Activated gamma-delta T cell treated with anti-CD3 and anti-CD28 coated beads, Interleukin-2, amount 50 U/mL, for 16 hours (primary cell): ENCODE measurements at places on chromosomes 12 and 14.

DNA sequence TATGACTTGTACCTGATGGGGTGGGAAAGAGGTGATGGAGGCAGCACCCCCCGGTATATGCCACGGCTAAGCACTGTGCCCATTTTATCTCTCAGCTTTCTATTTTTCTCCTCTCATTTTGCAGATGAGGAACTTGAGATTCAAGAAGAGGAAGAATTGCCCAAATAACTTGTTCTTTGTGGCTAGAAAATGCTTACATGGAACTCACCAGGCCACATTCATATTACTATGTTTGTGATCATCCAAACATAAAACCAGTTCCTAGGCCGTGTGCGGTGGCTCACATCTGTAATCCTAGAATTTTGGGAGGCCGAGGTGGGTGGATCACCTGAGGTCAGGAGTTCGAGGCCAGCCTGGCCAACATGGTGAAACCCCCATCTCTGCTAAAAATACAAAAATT, 14.5 kb upstream of the PSMD9 start:
- DNase-seq: no peak

DNA sequence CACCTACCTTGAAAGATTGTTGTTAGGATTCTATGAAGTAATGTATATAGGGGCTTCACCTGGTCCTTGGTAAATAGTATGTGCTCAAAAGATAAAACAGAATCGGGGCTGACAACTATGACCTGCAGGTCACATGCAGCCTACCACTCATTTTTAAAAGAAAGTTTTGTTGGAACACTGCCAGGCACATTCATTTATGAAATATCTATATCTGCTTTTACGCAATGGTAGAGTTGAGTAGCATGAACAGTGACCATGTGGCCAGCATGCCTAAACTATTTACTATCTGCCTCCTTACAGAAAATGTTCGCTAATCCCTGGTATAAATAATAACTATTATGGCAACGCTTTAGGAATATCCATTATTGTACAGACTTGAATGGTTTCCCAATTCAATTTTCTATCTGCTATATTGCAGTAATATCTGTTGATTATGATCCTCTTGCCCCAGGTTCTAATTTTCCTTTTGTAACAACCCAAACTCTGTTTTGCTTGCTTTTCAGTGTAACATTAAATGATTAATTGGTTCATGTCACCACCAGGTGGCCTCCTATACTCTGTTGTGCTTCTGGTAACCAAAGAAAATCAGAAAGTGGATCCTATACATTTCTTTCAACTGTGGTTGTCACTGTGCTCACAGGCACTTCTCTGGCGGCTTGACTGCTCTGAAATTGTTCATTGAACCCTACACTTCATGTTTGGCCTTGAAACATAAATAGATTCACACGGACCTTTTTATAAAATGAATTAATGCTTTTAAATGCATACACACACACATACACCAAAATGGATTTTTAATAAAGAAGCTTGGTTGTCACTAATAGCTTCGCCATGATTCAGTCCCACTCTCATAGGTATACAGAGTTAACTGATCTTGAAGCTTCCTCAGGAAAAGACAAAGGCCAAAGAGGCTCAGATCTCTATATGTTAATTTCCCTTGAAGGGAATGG, 227.7 kb upstream of the NPAS3 start:
- no peak for DNase-seq

- no peak for DNase-seq
These were observed 3.7 kb downstream of the USP44 start for GRCh38 chr12:95547522-95548055.

DNA sequence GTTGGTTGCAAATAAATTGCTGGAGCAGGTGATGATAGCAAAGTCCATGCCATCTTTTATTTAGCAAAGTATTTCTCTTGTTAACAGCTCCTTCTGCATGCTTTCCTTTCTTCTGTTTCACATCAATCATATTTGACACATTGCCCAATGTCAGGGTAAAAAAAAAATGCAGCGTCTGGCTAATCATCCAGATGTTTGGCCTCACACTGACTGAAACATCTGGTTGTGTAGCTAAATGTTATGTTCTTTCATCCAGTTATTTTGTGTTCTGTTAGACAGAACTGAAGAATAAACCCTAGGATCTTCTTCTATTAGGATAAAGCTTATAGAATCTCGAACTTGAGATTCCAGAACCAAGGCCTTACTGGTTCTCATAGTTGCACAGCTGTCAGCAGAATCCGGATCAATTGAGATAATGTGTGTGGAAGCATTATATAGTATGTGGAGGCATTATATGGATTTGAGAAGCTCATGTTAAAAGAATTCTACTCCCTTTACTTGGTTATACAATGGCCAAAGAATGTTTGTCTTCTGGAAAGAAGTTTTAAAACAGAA, 859.2 kb downstream of the DIO2 start:
- no peak for DNase-seq

GRCh38 chr14:103542605-103543088, 13.7 kb downstream of the TRMT61A start:
- DNase-seq: no peak

- no peak for DNase-seq
These were observed 72.7 kb downstream of the CHGA start for GRCh38 chr14:92995620-92996019.

GRCh38 chr14:100190126-100190525, 30.7 kb upstream of the DEGS2 start:
- DNase-seq: no peak

DNA sequence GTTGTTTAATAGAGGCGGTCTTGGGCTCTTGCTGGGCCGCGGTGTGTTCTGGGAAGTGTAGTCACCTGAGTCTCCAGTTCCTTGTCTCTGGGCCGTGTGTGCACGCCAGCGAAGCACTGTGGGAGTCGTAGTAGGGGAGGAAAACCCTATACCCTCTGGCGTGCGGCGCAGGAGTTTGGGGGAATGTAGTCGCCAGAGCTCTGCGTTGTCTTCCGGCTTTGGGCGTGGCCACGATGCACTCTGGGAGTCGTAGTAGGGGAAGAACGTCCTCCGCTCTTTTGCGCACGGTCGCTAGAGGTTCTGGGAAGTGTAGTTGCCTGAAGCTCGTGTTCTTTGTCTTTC, 726 bp upstream of the ZNF140 start:
- DNase-seq: peak; percentile 92

GRCh38 chr12:111066744-111067437, 146.5 kb upstream of the MYL2 start:
- no peak for DNase-seq

- DNase-seq: no peak
These were observed 1.2 kb downstream of the PPP1CC start for GRCh38 chr12:110741341-110742095.

GRCh38 chr12:99767809-99768208, 120.3 kb downstream of the GARIN6 start:
- no peak for DNase-seq

DNA sequence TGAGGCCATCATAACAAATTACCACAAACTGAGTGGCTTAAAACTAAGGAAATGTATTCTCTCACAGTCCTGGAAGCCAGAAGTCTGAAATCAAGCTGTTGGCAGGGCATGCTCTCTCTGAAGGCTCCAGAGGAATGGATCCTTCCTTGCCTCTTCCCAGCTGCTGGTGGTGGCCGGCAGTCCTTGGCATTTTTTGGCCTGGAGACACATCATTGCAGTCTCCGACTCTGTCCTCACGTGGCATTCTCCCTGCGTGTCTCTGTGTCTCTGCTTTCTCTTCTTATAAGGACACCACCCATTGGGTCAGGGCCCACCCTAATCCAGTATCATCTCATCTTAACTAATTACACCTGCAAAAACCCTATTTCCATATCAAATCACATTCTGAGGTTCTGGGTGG, 206.1 kb downstream of the SLC41A2 start:
- DNase-seq: no peak

DNA sequence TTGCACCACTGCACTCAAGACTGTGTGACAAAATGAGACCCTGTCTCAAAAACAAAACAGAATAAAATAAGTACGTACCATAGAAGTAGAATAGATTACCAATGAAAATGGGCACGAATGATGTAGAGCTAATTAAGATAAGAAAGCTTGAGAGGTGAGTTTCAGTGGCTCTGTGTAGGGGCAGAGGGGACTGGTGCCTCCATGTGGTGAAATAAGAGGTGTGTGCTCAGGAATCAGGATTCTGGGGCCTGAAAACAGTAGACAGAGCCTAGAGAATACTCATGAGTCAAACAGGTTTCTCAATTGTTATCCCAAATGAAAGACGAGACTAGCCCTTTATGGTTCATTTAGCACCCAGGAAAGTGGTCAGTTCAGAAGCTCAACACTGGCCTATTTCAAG, 1145.1 kb downstream of the FLRT2 start:
- DNase-seq: no peak

- DNase-seq: no peak
These were observed 76.4 kb downstream of the SUSD6 start for GRCh38 chr14:69687606-69688298.

- DNase-seq: no peak
These were observed 28.0 kb upstream of the DCN start for GRCh38 chr12:91210618-91211017.

DNA sequence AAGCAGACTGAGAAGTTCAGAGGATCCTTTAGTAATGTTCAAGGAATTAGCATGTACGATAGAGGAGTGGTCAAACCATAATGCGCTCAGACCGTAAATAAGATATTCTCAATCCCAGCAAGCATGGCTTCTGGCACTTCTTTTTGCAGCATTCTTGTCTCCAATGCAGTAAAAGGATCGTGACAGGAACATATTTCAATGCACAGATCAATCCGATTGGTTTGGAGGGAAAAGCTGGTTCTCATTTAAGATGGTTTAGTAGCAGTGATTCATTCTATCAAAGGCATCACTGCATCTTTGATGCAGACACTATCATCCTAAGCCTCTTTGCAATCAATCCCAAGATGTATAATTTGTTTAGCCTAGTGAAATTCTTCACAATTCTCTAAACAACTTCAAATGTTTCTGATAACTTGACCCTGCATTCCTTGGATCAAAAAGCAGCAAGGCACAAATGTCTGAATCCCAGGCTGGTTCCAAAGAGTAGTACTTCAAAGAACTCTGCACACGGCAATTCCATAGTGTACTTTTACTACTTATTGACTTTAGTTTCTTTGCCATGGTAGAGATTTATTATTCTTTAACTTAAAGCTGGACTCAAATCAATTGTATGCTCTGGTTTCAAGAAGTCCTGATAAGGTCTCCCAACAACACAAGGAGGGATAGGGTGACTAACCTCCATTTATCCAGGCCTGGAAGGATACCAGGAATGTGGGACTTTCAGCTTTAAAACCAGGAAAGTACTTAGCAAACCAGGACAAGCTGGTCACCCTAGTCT, 96.8 kb upstream of the MDM1 start:
- DNase-seq: no peak

- DNase-seq: no peak
These were observed 107.4 kb downstream of the VCPKMT start for GRCh38 chr14:50008974-50009373.

DNA sequence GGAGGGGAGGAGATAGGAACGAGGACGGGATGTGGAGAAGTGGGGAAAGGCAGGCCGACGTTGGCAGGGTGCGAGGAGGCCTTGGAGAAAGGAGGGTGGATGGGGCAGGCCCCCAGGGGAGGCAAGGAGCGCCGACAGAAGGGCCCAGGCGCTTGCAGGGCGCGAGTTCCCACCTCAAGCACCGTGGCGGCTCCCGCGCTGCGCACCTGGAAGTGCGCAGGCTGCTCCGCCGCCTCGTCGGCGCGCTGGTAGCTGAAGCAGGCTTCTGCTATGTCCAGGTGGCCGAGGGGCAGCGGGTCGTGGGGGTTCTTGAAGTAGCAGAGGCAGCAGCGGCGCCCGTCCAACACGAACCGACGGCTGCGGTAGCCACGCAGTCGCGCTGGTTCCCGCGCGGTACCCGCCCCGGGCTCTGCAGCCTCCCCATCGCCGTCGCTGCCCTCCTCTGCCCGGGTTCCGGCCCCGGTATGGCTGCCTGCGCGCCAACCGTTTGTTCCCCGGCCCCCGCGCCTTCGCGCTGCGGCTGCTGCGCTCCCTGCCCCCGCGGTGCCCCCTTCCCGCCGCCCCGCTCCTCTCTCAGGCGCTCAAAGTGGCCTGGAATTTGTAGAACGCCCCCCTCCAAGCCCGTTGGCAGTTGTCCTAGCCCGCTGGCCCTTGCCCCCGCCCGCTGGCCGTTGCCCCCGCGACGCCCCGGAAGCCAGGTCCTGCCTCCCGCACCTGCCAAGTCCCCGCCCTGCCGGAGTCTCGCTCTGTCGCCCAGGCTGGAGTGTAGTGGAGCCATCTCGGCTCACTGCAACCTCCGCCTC, 1.1 kb upstream of the ACTR6 start:
- DNase-seq: peak; percentile 66

GRCh38 chr12:126726481-126727217, 1540.3 kb upstream of the TMEM132C start:
- DNase-seq: no peak

DNA sequence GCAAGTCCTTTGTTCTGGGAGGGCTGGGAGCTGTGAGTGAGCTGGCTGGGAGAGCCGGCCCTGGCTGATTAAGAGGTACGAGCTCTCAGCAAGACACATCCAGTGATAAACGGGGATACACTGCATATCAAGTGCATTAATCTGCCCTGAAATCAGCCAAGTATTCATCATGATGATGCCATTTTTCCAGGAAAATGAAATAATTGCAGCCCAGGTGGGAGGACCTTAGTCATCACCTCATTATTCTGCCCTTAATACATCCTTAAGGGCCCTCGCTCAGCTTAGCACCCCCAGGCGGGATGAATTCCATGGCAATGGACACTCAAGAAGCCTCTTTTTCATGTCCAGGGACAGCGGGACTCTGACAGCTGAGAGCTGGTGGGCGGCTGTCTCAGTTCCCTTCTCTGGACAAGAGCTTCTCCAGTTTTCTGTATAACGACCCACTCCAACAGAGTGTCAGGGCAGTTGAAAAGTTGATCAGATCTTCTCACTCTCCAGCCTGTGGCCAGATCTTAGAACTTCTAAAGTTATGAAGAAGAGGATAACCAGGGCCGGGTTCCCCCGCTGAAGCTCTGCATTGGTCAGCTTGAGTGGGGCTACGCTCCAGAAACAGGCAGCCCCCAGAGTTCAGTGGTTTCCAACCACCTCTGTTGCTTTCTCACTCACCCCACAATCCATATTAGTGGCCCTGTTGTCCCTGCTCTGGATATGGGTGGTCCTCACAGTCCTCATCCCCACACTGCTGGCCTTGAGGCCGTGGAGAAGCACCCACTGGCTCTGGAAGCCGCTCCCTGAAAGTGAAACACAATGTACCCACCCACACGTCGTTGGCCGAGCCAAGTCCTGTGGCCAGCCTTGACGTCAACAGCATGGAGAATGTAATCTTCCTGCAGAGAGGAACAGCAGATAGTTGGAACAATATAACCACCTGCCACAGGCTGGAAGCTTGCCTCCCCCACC, 306.2 kb upstream of the DIO3 start:
- no peak for DNase-seq

- no peak for DNase-seq
These were observed 33.1 kb downstream of the FGD6 start for GRCh38 chr12:95184121-95184520.
